ENCODE measurements at places on chromosomes 1 and 21.

DNA sequence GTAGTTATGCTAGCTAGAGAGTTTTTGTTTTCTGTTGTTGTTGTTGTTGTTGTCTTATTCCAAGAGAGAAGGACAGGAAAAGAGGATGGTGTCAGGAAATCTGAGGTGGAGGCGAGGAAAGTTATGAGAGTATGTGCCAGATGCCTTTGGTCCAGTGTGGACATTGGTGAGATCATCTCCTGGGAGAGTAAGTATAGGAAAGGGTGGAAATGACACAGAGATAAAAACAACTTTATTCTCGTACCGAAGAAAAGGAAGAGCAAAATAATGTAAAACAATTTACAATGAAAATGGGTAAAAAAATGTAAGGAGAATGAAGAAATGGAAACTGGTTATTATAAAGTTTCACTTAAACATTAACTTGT, 97.4 kb upstream of the ADGRL2 start:
- no peak for DNase-seq

- no peak for DNase-seq
Observed at GRCh38 chr1:65955503-65955902, 162.8 kb downstream of the PDE4B start.

DNA sequence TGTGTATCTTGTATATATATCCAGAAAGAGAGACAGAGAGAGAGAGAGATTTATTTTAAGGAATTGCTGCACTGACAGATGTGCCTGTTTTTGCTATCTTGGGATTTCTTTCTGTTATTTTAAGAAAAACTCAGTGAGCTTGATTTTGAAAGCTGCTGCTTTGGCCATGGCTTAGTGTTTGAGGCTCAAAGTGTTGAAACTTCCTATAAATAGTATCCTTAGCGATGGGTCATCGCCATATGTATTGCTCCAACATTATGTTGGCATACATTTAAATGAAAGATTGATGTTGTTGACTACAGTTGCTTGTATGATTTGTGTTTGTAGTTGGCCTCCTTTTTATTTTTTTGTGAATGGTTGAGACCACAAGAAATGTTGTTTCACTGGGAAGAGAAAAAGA, 29.0 kb upstream of the NTPCR start:
- DNase-seq = no peak

DNA sequence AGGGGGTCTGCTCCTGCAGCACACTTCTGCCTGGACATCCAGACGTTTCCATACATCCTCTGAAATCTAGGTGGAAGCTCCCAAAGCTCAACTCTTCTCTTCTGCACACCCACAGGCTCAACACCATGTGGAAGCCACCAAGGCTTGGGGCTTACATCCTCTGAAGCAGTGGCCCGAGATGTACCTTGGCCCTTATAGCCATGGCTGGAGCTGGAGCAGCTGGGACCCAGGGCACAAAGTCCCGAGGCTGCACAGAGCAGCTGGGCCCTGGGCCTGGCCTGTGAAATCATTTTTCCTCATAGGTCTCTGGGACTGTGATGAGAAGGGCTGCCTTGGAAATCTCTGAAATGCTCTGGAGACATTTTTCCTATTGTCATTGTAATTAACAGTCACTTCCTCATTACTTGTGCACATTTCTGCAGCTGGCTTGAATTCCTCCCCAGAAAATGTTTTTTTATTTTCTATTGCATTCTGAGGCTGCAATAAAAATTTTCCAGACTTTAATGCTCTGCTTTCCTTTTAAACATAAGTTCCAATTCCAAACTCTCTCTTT, 645.6 kb downstream of the RWDD3 start:
- DNase-seq = no peak

DNA sequence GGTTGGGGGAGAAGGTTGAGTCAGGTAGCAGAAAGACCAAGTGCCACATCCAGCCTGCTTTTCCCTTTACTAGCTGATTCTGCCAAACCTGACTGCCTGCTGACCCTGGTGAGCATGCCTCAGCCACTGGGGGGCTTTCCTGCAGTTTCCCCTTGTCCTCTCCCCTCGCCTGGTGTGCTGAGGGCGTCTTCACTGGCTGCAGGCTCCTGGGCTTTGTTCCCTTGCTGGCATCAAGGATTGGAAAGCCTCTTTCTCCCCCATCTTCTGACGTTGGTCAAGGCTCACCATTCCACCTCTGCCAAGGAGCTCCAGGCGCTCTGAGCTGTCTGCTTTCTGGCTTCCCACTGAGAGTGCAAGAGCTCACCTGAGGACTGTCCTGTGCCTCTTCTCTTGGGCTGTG, 28.4 kb downstream of the MAN1C1 start:
- DNase-seq = no peak

DNA sequence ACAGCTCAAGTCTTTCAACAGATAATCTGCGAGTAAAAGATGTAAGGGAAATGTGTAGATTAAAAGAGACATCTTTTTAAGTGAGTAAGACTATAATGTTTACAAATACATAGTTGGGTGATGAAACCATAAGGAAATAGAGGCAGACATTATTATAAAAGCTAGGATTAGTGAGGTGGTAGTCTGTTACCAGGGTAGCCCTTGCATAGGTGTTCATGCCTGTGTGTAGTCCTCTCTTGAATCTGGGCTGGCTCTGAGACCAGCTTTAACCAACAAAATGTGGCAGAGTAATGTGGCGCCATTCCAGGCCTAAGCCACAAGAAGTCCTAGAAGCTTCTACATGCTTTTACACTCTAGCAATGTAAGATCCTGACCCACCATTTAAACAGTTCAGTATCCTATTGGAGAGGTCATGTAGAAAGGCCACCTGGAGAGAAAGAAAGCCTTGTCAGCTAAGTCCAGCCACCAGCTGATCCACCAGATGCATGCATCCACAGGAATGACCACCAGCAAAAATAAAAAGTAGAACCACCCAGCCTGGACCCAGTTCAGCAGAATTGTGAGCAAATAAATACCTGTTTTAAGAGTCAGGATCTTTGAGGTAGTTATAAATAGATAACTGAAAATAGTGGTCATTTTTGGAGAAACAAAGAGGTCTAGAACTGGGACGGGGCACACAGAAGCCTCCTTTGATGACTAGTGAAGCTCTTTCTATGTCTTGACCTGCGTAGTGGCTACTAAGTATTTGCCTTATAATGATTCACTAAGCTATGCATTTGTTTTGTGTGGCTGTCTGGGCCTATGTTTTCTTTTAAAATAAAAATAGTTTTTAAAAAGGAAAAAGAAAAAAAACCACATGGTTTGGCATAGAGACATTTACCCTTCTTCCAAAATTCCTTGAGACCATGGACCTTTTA, 8.1 kb downstream of the NIBAN1 start:
- no peak for DNase-seq

DNA sequence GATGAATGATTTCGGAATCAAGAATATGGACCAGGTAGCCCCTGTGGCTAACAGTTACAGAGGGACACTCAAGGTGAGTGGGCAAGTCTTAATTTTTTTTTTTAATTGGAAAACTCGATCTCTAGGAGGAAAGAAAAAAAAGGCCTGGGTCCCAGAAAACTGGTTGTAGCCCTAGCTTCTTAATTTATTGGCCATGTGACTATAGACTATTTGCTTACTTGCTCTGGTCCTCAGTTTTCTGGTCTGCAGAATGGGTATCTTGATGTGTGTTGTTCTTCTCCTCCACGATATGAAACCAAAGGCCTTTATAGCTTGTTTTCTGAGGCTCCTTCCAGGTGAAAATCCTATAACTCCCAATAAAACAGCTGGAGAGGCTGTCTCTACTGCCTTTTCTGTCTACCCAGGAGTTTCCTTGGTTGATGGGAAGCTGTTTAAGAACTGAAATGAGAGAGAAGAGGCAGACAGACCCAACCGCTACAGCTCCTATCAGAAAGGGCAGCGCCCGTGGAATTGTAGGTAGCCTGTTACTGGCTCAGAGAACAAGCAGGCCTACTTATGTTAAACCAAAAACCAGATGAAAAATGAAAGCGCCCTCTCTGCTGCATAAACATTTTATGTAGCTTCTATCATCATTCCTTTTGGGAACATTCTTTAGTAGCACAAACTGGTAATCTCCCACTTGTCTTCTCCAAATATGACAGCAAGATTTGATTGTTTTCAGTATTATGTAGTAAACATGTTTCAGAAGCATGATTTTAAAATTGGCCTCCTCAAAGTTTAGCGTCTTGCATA, 4.5 kb downstream of the ETS2 start:
- no peak for DNase-seq

DNA sequence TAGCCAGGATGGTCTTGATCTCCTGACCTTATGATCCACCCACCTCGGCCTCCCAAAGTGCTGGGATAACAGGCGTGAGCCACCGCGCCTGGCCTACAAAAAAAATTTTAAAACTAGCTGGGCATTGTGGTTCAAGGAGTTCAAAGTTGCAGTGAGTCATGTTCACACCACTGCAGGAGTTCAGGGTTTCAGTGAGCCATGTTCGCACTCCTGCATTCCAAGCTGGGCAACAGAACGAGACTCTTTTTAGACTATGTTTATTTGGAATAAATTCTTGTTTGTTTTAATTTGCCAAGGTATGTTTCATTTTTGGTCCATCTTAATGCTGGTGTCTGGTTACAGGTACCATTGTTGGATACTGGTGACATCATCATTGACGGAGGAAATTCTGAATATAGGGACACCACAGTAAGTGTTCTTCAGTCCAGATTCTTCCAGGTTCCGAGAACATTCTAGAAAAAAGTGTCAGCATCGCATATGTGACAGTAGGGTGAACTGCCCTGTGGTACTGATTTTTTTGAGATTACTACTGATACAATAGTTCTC, 3.9 kb downstream of the PGD start:
- no peak for DNase-seq

DNA sequence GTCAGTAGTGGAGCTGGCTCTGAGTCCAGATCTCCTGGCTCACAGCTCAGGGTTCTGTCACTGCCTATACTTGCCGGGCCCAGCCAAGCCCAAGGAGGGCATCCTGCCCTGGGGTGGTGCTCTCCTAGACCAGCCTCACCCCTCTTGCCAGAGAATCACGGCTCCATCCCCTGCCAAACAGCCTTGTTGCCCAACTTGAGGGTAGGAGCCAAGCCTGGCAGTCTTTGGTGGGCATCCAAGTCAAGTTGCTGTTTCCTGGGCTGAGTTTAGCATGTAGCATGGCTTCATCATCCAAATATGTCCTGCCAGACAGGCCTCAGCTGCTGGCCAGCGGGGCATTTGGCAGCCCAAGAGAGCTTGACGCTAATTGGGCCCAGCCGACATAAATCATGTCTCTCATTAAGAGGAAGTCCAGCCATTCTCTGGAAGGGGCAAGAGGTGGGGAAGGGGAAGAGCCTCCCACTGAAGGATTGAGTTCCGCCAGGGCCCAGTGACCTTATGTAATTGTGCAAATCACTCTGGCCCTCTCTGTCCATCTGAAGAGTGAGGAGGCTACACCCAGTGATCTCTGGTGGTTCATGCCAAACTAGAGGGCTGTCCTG, 22.6 kb upstream of the TRABD2B start:
- DNase-seq = no peak

DNA sequence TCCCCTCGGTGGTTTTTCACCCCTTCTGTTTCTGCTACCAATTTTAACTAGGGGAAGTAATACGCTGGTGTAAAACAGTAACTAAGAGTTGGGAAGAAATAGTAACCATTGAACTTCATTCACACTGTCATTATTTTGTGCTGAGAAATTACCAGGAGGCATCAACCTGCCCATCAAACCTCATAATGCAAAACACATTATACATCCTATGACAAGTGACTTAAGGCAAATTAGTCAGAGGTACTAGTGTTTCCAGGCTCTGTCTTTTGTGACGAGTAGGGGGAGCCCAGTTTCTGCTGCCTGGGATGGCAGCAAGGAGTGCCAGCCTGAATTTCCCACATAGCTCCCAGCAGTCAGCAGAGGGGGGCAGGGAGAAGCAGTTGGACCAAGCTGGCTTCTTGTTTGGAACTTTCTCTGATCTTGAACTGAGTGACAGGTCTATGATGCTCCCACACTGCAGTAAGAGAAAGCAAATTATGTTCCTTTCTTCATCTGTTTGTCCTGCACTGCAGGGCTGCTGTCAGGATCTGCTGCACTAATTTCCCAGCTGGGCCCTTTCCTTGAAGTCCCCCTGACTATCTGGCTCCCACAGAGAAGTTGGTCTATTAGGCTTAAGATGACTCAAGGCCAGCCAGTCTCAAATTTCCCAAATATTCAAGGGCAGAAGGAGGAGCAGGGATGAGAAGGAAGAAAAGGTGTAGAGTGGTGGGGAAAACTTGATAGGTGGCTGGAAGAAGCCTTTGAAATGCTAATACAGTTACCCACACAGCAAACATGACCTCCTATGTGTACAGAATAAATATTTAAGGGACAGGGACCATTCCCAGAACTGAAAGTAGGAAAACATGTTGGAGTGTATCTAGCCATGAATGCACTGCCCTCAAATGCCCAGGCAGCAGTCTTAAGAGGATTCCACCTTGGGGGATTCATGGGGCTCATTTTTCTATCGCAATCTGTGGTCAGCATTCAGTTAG, 322.8 kb downstream of the SEC16B start:
- DNase-seq = no peak
